ENCODE measurements at places on chromosomes 1 and 21.

DNA sequence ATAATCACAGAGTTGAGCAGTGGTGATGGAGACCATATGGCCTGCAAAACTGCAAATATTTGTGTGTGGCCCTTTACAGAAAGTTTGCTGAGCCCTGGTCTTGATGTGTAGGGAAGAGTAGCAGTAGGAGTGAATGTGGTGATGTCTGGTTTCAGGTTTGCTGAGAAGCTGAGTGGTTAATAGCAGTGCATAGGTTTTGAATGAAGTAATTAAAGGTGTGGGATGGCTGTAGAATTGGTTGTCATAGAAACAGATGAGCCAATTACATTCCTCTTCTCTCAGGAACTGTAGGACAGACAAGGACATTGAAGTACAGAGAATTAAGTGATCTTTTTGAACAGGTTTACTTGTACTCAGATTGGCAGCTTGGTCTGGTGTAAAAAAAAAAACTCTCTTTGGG is 37.4 kb downstream of the PRDM2 start:
- DNase-seq = no peak

GRCh38 chr1:177311111-177311510 is 140.4 kb downstream of the BRINP2 start:
- no peak for DNase-seq

- DNase-seq = no peak
These were observed 7.7 kb downstream of the GOLT1A start for GRCh38 chr1:204206121-204206520.

DNA sequence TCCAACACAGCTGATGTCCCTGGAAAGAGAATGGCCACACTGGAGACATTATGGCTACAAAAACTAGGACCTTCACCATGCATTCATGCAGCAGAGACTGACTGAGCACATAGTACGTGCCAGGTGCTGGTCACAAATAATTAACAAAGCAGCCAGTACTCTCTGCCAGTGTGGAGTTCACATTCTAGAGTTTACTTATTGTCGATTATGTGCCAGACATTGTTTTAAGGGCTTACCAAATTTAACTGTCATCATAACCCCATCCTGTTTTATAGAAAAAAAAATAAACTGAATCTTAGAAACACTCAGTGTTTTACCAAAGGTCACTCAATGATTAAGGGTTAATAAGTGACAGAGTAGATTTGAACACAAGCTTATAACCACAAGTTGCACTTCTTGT is 143.3 kb downstream of the RRAGC start:
- DNase-seq = no peak

- DNase-seq = no peak
These were observed 26.3 kb upstream of the TIAM1 start for GRCh38 chr21:31370281-31370892.
